ENCODE measurements at places on chromosomes 6 and 20. TPM values are rescaled to one million over a fixed set of nuclear protein-coding genes. Genes with fewer than 3 reads are reported as not detected.

The OLIG3 gene
- not detected for total RNA-seq

The OPN5 gene
- not detected for total RNA-seq

The PKIG gene
- total RNA-seq, result 206 TPM

The ZSCAN12 gene
- total RNA-seq, result 2.4 TPM

The LAMA4 gene
- total RNA-seq, result 83.0 TPM

The CLVS2 gene
- not detected for total RNA-seq

The GSTA3 gene
- not detected for total RNA-seq

The COL10A1 gene
- total RNA-seq, result not detected

The PRDM1 gene
- total RNA-seq, result 0.87 TPM

The CHRNA4 gene
- 2.3 TPM for total RNA-seq

- no peak for DNase-seq
Measured at GRCh38 chr20:60642541-60642940, 609.5 kb upstream of the CDH4 start.

- DNase-seq, result peak; percentile 78
Measured at GRCh38 chr6:43668151-43669028, 19.2 kb downstream of the MRPS18A start.

DNA sequence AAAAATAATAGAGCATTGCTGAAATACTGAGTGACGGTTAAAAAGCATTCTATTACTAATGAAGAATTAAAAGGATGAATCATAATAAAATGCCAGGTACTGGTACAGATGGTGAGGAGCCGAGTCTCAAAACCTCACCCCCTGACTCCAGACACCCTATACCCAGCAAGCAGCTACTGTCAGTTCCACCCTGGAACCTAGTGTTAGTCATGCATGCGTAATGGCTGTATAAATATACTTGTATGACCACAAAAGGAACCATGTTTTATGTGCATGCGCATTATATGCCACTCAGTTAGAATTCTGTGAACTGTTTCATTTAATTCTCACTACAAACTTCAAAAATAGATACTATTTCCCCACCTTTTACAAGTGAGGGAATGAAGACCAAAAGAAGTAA is 568.7 kb upstream of the RNF217 start:
- no peak for DNase-seq

GRCh38 chr6:26123947-26124780 is 36.9 kb downstream of the HFE start:
- peak; percentile 81 for DNase-seq

DNA sequence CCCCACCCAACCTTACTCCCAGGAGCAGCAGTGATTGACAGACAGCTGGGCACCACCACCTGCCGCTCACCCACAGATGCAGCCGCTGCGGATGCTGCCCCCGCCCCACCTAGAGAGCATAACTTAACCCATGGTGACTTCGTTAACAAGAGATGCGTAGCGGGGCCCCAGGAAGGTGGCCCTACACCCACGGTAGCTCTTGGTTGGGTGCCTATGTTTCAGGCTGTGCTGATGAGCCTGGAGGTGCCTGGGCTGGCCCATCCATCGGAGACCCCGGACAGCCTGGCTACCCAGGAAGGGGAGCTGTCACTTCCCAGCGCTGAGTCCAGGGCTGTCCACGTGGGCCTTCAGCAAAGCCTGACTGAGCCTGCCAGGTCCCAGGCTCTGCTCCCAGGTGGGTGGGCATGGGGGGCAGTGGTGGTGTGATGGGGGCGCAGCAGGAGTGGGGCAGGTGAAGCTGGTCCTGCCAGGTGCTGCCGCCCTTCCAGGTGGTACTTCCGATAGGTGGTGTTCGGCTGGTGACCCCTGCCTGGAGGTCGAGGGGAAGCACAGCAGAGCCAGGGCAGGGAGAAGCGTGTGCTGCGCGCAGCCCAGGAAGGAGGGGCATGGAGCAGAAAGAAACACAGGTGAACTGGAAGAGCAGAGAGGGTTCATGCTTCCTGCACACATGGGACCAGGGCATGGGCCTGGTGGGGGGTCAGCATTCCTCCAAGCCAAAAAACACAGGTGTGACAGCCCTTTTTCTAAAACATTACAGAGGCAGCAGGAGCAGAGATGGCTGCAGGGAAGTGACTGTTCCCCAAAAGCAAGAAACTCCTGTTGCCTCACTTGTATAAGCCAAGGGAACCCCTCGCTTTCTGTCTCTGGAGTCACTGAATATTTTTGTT is 56.9 kb downstream of the SYNJ2 start:
- no peak for DNase-seq

GRCh38 chr6:138529478-138529877 is 30.2 kb upstream of the NHSL1 start:
- no peak for DNase-seq

GRCh38 chr6:56378966-56379585 is 131.7 kb upstream of the COL21A1 start:
- no peak for DNase-seq

- DNase-seq, result no peak
Measured at GRCh38 chr6:7846966-7847818, 63.4 kb downstream of the TXNDC5 start.

DNA sequence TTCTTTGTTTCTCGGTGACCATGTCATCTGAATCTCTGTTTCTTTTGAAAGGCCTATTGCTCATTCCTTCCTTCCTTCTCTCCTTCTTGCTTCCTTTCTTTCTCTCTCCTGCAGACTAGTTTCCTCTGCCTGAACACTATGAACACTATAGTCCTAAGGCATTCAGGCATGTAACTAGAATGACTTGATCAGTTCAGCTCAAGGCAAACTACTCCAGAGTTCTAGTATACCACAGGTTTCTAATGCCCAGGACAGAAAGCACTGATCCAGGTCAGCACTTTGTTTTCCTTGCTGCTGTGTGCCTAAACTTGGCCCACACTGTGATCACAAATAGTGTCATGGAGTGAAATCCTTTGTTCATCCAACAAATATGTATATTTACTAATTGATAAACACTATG is 324.1 kb upstream of the GJE1 start:
- DNase-seq, result no peak

GRCh38 chr20:44651434-44651683 is 140 bp downstream of the ADA start:
- no peak for DNase-seq

DNA sequence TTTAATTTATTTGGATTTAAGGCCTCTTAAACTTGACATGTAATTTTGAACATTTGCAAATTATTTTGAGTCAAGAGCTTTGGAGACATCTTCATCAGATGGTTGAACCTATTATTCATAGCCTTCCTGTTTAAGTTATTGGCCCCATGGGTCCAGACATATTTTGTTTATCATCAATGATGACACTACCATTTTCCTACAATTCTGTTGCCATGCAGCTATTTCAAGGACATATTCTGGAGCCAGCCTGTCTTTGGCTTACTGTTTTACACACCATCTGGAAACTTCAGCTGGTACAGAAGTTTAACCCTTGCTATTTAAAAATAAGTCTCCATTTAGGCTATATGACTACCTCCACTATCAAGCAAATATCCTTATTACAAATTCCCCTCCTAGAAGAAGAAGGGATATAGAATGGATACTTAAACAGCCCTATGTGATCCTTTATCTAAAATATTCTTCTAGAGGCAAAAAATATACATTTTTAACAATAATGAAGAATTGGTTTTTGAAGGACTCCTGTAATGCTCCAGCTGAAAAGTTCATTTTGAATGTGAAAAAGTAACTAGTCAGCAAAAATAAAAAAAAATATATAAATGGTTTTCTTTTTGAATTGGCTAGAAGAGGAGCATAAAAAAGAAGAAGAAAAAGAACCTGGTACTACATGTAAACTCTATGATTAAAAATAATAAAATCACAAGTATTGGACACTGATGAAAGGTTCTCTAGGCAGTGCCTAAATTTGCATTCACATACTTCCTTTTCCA is 544.0 kb upstream of the HS3ST5 start:
- DNase-seq, result no peak

GRCh38 chr6:119453242-119454200 is 104.0 kb upstream of the MAN1A1 start:
- no peak for DNase-seq

DNA sequence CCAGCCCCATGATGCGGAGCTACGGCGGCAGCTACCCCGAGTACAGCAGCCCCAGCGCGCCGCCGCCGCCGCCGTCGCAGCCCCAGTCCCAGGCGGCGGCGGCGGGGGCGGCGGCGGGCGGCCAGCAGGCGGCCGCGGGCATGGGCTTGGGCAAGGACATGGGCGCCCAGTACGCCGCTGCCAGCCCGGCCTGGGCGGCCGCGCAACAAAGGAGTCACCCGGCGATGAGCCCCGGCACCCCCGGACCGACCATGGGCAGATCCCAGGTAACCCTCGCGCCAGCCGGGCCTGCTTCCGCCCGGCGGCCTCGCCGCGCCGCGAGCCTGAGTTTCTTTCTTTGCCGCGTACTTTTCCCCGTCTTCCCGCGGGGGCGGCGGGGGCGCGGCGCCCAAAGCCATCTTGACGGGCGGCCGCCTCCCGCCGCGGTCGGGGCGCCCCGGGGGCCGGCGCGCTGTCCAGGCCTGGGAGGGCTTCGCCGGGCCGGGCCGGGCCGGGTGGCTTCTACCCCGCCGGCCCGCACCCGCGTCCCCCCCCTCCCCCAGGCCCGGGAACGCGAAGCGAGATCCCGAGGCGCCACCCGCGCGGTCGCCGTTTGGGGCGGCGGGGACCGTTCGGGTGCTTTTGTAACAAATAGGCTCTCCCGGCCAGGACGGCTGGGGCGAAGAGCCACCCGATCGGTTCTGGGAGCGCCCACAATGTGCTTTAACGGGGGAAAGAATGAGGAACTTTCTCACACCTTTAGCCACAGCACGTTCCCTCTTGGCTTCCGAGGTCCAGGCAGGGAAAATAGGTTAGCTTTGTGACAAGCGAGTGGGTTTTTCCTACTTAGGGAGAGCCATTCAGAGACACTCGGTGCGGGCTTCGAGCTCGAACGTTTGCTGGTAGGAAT is 2.3 kb downstream of the ARID1B start:
- DNase-seq, result peak; percentile 84

DNA sequence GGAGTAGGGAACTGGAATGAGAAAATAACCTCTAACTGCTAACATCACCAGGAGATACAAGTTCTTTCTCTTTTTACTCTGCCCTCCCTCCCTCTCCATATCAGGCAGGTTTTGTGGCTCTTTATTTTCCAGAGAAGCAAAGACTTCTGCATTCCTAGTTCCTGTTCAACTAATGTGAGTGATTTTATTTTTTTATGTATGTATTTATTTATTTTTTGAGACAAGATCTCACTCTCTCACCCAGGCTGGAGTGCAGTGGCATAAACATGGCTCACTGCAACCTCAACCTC is 6.0 kb upstream of the IER3 start:
- DNase-seq, result no peak

GRCh38 chr20:15342991-15343523 is 1005.6 kb upstream of the FLRT3 start:
- DNase-seq, result no peak

GRCh38 chr6:121596441-121596840 is 161.0 kb downstream of the GJA1 start:
- no peak for DNase-seq

GRCh38 chr6:151121900-151122299 is 117.9 kb upstream of the AKAP12 start:
- DNase-seq, result peak; percentile 71

DNA sequence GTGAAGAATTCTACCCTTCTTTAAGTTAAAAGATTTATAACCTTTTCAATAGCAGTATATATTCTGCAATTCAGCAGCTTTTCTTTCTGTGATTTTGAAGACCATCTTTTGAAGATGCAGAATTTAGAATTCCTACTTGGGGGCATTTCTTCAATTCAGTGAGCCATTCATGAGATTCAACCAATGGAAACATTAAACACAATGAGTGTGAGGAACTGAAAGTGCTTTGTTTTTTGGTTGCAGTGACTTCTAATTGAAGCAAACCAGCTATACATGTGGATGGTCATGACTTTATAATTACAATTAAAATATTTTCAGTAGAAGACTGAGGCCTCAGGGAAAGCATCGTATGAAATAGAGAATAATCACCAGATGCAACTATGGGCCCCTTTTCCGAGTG is 108.3 kb downstream of the CARMIL1 start:
- DNase-seq, result no peak

DNA sequence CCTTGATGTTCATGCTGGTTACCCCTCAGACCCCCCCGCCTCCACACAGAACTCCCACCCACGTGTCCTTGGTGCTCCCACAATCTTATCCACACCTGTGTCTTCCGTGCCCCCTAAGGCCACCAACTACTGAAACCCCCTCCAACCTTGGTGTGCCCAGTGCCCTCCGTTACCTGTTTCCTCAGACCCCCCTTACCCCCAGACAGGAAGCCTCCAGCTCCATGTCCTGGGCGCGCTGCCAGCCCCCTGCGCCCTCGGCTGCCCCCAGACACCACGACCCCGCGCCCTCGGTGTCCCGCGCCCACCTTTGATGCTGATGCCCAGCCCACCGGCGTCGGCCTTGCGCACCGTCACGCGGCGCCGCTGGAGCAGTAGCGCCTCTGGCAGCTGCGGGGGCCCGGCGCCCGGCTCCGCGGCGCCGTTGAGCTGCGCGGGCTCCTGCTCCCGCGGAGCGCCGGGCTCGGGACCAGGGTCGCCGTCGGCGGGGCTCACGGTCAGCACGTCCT is 504 bp downstream of the SNTA1 start:
- DNase-seq, result peak; percentile 72

GRCh38 chr6:12012558-12013306 is 620 bp downstream of the HIVEP1 start:
- peak; percentile 81 for DNase-seq

- DNase-seq, result no peak
Measured at GRCh38 chr6:31478186-31478950, 19.6 kb upstream of the MICB start.

- no peak for DNase-seq
Measured at GRCh38 chr20:52766645-52767435, 205.3 kb upstream of the TSHZ2 start.

DNA sequence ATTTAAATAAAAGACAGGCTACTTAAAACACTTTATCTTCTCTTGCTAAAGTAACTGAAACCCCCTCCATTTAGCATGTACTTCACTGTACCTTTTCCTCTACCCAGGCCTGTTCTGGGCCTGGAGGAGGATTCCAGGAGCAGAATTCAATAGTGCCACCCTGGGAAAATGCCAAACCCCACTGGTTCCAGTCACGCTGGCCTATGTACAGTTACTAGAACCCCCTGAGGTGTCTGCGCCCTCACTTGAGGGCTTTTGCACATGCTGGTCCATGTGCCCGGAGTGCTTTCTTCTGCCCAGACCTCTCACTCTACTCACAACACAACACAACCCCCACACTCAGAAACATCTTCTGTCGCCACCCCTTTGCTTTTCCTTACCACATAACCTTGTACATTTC is 45.5 kb downstream of the TRAM2 start:
- no peak for DNase-seq

- DNase-seq, result no peak
Measured at GRCh38 chr20:49272654-49273053, 5.2 kb downstream of the ZNFX1 start.

DNA sequence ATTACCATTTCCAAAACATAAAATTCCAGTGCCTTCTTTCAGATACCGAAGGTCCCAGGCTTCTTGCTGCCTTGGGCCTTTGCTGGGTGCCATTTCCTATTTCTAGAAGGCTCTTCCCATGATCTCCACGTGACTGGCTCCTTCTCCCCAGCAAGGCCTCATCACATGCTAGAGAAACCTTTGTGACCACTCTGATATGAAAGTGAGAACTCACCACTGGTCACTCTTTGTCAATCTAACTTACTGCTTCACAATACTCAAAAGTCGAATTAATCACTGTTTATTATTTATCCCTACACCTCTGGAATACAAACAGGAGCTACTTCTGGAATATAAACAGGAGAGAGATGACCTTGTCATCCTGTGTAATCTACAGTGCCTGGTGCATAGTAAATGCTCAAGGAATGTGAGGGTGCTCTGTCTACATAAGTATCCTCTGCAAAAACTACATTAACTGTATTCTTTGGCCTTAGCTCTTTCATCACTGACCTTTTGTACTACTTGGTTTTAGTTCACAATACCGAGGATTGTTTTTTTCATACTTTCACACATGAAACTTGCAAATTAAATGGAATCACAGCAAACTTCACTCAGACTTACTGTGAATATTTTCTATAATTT is 1.6 kb downstream of the STX7 start:
- no peak for DNase-seq

All from Right ventricle myocardium inferior (tissue), 1 donor.